NCI-H774 (cell line): ENCODE measurements at places on chromosomes 6 and 20.

DNA sequence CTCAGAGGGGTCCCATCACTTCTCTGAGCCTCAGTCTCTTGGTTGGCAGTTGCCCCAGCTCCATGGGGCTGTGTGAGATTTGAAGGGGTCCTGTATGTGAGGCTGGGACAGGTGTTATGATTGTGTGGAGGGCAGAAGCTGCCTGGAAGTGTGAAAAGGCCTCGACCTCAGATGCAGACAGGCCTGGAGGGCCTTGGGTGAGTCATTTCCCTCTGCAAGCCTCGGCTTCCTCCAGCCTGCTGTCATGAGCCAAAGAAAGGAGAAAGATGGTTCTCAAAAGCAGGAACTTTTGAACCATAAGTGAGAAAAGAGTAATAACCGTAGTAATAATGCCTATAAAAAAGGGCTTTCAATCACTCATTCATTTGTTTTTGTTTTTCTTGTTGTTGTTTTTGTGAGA, 37.5 kb downstream of the SNAI1 start:
- no peak for DNase-seq

GRCh38 chr6:158663625-158664165, 13.8 kb downstream of the SYTL3 start:
- peak; percentile 25 for DNase-seq

GRCh38 chr20:22673467-22673866, 89.1 kb upstream of the FOXA2 start:
- DNase-seq, result no peak

GRCh38 chr20:64207641-64208590, 43.7 kb downstream of the MYT1 start:
- no peak for DNase-seq

- DNase-seq, result no peak
Observed at GRCh38 chr6:169246445-169246844, 7.2 kb downstream of the THBS2 start.

GRCh38 chr20:41234546-41234945, 83.0 kb downstream of the ZHX3 start:
- no peak for DNase-seq
